Activated effector memory CD4-positive, alpha-beta T cell treated with Interleukin-2 at 50 U/mL for 16 hours (primary cell): ENCODE measurements at places on chromosomes 3 and 15.
A peak's percentile ranks its signal among the peaks of the same experiment; 100 is the strongest.

DNA sequence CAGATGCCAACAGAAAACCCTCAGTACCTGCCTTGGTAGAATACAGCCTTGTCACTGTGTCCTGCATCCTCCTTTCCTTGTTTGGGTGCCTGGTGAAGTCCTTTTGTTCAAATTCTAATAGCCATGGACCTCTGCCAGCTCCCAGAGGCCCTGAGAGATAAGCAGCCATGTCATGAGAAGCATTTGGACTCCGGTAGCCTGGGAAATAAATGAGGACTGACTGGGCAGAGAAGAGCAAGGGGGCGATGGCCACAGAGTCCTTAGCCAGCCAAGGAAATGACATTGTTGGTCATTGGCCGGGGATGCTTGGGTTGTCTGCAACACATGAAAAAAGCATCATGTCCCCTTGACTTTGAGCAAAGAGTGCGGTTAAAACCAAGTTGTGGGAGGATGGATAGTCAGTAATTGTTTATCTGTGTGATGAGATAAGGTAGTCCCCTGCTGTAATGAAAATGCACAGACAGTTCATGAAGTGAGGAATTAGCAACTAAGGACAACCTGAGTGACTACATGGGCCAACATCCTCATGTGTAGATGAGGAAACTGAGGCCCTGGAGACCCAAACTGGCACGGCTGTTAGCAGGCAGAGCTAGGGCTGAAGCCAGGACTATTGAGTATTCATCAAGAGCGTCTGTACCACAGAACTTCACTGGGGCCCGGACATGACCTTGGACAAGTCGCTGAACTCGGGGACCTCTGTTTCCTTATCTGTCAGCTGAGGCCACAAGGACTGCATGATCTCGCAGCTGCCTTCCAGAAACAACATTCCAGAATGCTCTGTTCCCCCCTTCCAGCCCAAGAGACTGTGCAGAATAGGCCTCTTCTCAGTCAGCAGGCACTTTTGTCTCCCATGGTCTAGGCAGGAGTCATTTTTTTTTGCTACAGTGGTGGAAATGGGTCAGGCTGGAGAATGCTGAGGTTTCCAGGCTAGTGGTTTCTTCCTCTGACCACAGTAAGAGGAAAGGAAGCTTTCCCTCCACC, 90.5 kb upstream of the CTDSPL start:
- DNase-seq, result no peak

GRCh38 chr15:60351066-60351465, 46.7 kb downstream of the ANXA2 start:
- no peak for DNase-seq

DNA sequence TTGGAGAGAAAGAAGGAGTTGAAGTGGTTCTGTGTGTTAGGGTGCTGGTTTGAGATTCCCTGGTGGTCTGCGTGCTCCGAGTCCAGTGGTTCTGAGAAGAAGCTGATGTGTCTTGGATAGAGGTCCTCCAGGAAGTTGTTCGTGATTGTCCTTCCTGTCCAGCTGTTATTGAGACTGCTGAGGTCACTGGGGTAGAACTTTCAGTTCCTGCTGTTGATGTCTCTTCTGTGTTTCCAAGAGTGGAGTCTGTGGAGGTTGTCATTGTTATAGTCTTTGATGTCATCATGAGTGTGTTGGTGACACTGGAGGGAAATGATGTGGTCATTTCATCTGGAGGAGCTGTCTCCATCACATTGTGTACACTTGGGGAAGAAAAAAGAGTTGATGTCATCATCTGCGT, 20.8 kb downstream of the MUC4 start:
- DNase-seq, result no peak

- no peak for DNase-seq
Observed at GRCh38 chr15:67256051-67256450, 1.5 kb downstream of the IQCH start.

GRCh38 chr3:46713898-46714552, 3.6 kb downstream of the PRSS50 start:
- no peak for DNase-seq

DNA sequence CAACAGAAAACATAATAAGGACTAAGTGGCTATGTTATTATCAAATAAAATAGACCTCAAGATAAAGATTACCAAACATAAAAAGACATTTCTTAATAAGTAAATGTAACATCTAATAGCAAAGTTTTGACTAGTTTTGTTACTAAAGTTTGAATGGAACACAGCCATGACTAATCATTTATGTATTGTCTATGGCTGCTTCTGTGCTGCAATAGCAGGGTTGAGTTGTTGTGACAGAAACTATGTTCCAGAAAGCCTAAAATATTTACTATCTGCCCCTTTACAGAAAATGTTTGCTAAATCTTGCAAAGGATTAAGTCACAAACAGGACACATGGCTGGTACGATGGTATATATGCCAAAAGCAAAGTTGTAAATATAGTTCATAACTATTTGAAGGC, 37.9 kb upstream of the MYH15 start:
- DNase-seq, result no peak

DNA sequence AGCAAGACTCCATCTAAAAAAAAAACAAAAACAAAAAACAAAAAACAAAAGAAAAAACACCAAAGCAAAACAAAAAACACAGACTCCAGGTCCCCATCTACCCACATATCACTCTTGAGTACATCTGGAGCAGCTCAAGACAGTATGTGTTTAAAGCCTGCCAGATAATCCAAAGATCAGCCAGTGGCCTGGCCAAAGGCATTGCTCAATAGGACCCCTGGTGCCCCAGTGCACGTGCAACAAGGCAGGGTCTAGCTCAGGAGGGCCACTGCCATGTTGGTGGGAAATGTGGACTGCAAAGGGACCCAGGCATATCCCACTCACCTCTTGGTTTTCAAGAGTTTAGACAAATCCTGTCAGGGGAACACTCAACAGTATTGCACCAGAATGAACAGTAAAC, 279.5 kb downstream of the RPLP1 start:
- DNase-seq, result no peak

GRCh38 chr3:97942801-97943546, 29.3 kb downstream of the RIOX2 start:
- DNase-seq, result no peak

GRCh38 chr3:72820415-72820814, 27.8 kb downstream of the SHQ1 start:
- no peak for DNase-seq

GRCh38 chr3:5188419-5189221, 1.1 kb downstream of the EDEM1 start:
- DNase-seq, result peak; percentile 46

DNA sequence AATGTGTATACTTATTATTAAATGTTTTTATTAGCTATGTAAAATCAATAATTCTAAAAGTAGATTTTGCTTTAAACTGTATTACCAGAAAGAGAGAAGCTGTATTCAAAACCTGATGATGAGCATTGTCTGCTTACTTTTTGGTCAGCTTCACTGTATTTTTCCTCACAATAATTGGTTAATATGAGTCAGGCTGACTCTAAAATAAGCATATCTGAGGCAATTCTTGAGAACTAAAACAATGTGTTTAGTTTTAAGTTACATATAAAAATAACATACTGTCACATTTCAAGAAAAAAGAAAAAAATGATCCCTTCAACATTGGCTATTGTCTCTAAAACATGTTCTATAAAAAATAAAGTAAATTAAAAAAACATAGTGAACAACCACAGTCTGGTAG, 66.1 kb downstream of the EPHA3 start:
- no peak for DNase-seq

- no peak for DNase-seq
Observed at GRCh38 chr3:18111796-18112232, 313.3 kb downstream of the SATB1 start.

- no peak for DNase-seq
Observed at GRCh38 chr15:67509918-67510317, 11.0 kb upstream of the C15orf61 start.

DNA sequence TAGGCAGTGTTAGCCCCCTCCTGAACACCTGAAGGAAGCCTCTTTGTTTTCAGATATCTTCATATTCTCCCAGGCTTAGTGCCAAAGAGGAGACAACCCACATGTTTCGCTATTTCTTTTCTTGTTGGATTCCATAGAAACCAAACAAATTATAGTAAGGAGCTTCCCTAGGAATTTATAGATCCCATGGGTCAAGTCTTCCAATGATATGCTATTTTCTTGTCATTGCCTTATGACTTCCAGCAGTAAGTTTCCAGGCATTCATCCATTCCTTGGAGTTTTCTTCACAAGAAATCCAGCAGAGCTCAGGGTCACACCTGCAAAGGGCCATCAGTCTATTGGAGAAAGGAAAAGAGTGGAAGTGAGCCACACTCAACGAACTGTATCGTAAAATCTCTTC, 9.9 kb upstream of the KCNMB2 start:
- DNase-seq, result no peak

GRCh38 chr15:59711451-59712243, 22.5 kb upstream of the BNIP2 start:
- DNase-seq, result no peak

DNA sequence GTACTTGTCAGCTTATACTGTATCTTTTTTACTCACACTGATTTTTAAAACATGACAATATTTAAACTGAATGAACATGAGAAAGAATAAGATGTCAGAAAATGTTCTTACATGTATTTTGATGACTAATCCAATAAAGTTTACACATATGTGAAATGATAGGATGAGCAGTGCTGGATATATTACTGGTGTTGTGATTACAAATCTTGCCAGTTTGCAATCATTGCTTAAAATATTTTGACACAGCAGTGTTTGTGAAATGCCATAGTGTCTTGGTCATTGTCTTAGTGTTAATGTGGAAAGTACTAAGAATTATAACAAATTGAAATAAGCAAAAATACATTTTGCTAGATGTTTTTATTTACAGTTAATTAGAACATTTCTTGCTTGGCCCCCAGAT, 118.7 kb upstream of the MLF1 start:
- no peak for DNase-seq

DNA sequence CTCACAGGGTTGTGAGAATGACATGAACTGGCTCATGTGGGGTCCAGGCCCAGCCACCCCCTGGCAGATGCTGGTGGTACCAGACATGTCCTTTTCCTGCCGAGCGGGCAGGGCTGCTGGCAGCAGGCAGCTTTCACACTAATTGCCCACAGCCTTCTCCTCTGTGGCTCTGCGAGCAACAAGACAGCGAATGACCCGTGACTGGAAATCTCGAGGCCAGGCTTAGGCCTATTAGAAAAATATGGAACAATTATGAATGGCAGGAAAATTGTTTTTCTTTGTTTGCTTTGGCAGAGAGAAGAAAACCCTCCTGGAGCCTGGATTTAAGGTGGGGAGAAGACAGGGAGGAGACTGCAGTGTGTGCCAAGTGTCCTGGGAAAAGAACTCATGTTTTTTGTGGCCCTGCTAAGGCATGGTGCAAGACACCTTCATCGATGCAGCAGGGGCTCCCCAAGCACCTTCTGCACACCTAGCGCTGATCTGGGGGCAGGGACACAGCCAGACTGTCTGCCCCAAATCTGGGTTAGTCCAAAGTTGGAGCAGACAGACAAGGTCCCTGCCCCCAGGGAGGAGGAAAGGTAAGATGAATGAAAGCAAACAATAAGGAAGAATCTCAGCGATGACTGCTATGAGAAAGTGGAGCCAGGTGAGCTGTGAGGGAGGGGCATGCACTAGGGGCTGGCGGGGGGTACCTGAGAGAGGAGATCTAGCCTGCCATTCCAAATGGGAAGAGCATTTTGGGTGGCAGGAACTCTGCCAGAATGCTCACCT, 193.8 kb upstream of the TLE3 start:
- DNase-seq, result no peak

GRCh38 chr15:66961901-66962300, 103.5 kb upstream of the SMAD3 start:
- no peak for DNase-seq

DNA sequence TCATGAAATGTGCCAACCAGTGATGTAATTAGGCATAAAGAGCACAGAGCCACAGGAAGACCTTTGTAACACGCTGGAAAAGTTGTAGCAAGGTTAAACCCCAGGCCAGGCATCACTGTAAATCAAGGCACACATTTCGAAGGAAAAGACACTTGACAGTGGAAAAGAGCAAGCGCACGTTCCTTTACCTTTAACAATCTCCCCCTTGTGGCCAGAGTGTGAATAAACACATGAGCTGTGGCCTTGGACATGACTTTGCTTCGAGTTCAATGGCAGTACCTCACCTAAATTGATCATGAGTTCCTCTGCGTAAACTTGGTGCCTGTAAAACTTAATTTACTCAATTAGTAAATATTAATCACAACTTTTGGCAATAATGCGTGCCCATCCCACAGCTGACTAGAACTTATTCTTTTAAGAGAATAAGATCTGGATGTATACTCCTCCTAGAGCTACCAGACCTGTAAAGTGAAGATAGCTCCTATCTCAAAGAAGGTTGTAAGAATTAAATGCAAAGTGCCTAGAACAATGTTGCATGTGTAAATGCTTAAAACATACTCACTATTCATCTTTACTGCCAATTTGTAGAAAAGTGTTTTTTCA, 757.0 kb upstream of the NECTIN3 start:
- peak; percentile 16 for DNase-seq

DNA sequence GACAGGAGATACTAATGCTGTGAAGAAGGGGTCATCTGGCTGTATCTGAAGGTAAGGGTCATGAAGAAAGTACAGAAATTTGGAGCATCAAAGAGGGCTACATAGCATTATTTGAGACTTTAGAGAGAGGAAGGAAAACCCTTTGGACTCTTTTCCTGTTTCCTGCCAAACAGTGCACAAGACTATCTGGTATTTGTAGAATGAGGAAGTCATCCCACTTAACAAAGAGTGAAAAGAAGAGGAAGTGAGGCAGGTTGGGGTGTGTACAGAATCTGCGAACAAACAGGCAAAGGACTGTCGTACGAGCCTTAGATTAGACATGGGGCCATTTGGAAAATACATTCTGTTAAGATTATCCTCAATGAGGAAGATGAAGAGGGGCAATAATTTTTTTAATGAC, 546.8 kb upstream of the EPHA6 start:
- no peak for DNase-seq

DNA sequence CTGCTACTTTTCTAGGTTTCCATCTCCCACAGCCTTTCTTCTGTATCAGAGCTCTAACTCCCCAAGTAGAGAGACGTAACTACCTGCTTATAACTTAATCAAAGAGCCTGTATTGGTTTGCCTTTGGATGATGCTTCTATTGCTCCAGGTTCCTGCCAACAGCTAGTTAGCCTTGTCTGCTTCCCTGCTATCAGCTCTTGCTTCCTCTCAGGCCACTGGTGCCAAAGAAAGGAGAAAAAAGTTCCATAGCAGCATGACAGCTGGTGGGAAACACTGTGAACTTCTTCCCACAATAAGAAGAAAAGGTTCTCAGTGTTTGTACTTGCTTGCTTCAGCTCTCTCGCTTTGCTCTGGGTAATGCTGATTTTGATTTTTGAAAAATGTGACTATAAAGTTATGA, 206.6 kb downstream of the GBE1 start:
- no peak for DNase-seq

DNA sequence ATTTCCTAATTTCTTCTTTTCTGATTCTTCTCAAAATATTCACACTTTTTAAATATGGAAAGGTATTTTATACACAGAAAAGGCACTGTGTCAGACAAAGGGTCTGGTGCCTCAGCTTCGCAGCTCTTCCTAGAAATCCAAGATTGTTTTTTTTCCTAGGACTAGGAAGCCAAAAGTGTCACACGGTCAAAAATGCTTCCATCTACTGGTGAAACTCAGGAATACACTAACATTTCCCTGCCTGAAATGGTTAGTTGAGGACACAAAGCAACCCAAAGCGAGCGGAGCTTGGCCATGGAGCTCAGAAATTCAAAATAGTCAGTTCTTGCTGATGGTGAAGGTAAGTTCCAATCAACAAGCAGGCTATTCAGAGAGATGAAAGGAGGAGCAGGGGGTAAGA, 426.5 kb upstream of the RASGRP1 start:
- no peak for DNase-seq
